Stimulated activated CD8-positive, alpha-beta memory T cell treated with anti-CD3 and anti-CD28 coated beads, Interleukin-15, amount 100 ng/mL, for 1 hour (primary cell): ENCODE measurements at places on chromosomes 13 and 19.

GRCh38 chr19:45768655-45768983 lies 433 bp downstream of the SIX5 start:
- no peak for DNase-seq

DNA sequence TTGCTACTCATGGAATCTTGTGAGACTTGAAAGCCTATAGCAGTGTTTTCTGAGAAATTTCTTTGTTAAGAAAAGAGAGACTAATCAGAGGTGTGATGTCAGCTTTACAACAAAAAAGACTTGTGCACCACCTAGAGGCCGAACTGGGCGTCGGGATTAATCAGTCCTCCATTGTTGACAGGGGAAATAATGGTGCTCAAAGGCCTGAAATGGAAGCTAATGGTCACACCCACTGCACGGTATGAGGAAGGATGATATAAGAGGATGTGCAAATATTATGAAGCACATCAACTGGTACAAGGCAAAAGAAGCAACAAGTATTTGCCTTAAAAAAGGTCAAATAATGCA lies 480.2 kb upstream of the MIR17HG start:
- DNase-seq, result no peak

DNA sequence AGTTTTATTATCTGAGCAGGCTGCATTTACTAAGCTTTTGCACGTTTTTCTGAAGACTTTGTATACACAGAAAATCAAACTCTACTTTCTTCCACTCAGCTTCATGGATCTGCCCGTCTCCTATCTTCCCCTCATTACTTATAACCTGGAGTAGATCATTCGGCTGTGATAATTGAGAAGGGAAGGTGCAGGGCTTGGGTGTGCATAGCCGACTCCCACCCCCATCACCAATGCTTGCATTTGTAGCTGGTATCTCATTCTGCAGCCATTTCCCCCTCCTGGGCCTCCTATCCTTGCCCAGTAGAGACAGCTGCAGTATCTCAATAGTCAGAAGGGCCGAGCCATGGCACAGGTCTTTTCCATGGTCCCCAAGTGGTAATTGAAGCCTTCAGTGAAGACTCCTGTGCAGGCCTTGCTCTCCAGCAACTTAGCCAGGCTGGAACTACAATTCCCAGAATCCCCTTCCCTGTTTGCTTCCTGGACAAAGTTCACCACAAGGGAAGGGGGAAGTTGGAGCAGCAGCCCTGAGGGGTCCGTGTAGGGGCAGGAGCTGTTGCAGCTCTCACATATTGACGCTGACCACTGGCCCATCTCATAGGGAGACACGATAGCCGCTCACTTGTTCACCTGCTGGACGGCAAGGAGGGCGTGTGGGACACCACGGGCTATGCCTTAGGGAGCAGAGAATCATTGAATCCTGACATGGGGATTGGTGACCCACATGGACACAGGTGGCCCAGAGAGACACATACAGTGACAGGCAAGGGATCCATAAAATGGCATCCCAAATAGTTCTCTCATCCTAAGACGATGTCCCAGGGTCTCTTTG lies 2.1 kb upstream of the SIGLEC8 start:
- DNase-seq, result no peak

DNA sequence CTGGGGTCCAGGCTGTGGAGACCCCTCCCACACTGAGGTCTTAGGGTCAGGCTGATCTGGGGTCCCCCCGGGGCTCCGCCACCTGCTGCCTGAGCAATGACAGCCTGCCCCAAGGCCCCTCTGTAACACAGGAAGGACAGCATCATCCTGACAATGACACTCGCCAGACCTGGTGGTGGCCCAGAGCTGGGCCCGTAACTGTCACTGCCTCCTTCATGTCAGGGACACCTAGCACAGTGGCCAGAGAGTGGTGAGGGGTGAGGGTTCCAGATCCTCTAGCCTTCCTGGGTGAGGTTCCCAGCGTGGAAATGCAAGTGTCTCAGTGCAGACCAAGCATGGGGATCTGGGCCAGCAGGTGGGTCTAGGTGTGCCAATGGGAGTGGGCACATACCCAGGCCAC lies 27.8 kb downstream of the OPA3 start:
- DNase-seq, result no peak

DNA sequence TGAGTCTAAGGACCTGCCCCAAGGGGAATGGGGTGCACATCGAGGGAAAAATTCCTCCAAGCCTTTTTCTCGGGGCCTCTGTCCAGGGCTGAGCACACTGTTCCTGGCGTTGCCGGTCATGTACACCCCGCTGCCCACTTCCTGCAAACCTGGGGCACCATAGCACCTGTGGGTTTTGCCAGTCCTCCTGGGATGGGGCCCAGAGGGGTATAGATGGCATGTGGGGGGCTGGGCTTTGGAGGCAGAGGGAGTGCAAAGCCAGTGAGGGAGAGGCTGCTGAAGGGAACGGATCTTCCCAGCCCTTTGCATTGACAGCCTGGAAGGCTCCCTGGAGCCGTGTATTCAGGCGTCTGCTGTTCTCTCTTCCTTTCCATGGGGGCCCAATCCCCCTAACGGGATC lies 187.3 kb downstream of the ZNF536 start:
- no peak for DNase-seq

- DNase-seq, result no peak
These were observed 1486.8 kb downstream of the EFNB2 start for GRCh38 chr13:105048677-105049076.

GRCh38 chr13:32316501-32316900 lies 1.2 kb downstream of the BRCA2 start:
- no peak for DNase-seq

- no peak for DNase-seq
These were observed 16.0 kb downstream of the FGF9 start for GRCh38 chr13:21686751-21687391.

- DNase-seq, result no peak
These were observed 53.4 kb downstream of the KCNC3 start for GRCh38 chr19:50275577-50276368.

- DNase-seq, result no peak
These were observed 640.1 kb upstream of the KLF12 start for GRCh38 chr13:74774264-74774663.

GRCh38 chr13:29816715-29817114 lies 33.7 kb downstream of the UBL3 start:
- no peak for DNase-seq

GRCh38 chr13:41613984-41614661 lies 156.8 kb downstream of the RGCC start:
- DNase-seq, result no peak

DNA sequence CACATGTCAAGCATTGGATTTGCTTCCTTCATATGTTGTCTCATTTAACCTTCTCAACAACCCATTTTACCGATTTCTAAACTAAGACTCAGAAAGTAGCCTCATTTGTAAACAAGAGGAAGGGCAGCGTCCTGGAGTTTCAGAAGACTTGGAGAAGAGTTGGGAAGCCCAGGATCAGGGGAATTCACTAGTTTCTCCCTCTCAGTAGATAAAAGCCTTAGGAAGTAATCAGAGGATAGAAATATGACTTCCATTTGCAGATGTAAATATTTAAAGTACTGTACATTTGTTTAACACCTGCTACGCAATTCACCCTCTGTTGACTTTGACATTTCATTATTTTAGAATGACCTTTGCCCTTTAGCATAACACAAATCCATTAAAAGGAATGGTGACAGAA lies 216.4 kb downstream of the DCT start:
- DNase-seq, result no peak

DNA sequence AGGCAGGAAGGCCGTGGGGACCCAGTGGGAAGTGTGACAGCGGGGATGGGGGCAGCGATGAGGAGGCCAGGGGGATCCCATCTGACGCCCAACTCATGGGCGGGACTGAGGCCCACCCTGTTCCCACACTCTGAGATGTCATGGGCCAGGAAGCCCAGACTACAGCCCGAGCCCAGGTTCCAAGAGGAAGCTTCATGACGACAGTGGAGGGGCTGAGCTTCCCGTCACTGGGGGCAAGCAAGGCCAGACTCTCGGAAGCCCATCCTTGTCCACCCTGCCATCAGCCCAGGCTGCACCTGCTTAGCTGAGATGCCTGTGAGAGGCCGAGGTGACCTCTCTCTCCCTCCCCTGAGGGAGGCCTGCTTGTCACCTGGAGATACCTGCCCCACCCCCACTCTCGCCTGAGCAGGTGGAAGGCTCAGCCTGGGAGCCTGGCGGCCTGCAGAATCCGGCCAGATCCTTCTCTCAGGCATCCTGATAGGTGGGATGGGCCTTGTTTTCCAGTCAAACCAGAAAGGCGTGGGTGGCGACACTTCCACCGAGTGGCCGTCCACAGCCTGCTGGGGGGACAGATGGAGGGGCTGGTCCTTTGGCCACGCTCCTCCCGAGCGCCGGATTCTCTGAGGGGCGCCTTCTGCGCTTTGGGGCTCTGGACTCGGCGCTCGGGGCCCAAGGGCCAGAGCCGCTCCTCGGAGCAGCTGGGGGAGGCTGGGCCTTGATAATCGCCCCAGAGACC lies 4.8 kb downstream of the ZBTB7A start:
- DNase-seq, result no peak

- DNase-seq, result no peak
These were observed 857 bp upstream of the MAP2K7 start for GRCh38 chr19:7902796-7903243.

GRCh38 chr13:42398533-42398932 lies 126.6 kb downstream of the AKAP11 start:
- no peak for DNase-seq

GRCh38 chr19:33292595-33293254 lies 9.6 kb downstream of the CEBPA start:
- DNase-seq, result no peak
